ENCODE measurements at places on chromosomes 2 and 18. TPM values are rescaled to one million over a fixed set of nuclear protein-coding genes. Genes with fewer than 3 reads are reported as not detected.

DNA sequence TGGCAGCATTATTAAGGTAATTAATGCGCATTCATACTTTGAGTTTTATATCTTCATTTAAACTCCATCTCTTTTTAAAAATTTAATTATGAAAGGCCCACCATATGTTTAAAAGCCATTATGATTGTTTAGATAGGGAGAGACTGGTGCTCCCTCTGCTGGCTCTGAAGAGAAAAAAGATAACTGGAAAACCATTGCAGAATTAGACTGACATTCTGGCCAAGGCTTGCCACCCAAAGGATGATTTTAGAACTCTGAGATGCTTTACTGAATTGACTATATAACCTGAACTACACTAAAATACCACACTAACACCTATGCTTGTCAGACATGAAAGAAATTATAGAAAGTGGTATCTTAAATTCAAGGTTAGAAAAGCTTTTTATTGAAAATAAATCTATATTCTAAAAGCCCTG is 127.6 kb upstream of the SPOPL start:
- no peak for DNase-seq

DNA sequence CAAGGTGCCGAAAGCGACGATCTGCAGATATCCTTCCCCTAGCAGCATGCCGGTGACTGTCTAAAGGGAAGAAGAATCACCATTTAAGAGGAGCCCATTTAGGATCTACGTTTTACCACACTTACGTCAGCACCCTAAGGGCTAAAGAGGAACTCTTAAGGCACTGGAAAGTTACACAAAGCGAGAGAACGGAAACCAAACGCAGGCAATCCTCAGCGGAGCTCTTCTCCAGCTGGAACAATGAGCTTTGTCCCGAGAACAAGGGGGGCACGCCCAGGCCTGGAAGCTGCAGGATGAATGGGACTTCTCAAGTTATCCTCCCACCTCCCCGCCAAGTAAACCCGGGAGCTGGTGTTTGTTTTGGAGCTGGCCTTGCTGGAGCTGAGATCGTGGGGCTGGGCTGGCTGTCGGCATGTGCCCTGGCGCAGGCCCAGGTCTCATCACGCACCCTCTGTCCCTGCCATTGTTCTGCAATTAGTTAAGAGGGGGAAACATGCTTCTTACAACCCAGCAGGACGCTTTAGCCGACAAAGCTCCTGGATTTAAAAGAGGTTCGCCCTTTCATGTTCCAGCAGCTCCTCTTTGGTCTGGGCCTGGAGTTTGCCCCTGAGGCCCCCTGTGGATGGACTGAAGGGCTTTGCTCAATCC is 36.4 kb downstream of the PXDN start:
- no peak for DNase-seq

DNA sequence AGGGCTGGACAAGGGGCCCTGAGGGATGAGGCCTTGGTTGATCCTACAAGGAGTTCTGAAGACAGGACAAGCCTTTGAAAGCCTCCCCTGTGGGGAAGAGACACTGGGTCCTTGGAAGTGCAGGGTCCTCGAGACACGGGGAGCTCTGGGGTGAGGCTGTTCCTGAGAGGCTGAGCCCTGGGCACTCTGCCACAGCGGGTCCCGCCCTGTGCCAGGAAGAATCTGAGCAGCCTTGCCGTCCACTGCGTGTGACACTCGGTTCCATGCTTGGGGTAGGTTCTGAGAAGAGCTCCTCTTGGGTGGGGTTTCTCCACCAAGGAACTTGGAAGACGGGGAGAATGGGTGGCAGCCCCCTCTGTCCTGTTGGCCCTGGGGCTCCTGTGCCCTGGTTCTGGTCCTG is 13.9 kb downstream of the SNTG2 start:
- DNase-seq: no peak

DNA sequence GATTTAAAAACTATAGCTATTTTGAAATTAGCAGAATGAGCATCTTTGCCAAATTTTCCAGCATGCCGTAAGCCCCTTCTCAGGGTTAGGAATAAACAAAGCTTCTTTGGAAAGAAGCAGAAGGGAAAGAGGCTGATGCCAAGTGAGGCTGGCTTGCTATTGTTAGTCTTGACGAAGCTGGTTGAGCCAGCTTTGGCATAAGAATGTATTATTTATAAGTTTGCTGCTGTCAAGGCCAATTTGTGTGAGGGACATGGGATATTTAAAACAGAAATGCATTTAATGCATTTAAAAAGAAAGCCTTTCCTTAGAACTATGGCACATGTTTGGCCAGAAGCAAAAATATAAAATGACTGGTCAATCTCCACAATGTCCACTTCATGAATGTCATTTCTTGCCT is 52.5 kb upstream of the TTN start:
- DNase-seq: no peak

DNA sequence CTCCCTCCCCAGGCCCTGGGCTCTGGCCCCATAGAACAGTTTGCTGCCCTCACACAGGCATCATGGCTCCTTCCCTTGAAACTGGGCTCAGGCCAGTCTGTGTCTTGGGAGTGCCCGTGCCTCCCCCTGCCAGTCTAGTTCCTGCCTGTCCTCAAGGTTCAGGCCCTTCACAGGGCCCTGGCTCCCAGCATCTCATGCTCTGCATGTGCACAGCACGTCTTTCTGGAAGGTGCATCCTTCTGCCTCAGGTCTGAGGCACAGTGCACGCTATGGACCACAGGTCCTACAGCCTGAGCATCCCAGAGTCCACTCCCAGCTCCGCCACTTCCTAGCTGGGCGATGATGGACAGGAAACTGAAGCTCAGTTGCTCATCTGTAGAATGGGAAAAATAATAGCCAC is 35.6 kb upstream of the FOSL2 start:
- DNase-seq: no peak

DNA sequence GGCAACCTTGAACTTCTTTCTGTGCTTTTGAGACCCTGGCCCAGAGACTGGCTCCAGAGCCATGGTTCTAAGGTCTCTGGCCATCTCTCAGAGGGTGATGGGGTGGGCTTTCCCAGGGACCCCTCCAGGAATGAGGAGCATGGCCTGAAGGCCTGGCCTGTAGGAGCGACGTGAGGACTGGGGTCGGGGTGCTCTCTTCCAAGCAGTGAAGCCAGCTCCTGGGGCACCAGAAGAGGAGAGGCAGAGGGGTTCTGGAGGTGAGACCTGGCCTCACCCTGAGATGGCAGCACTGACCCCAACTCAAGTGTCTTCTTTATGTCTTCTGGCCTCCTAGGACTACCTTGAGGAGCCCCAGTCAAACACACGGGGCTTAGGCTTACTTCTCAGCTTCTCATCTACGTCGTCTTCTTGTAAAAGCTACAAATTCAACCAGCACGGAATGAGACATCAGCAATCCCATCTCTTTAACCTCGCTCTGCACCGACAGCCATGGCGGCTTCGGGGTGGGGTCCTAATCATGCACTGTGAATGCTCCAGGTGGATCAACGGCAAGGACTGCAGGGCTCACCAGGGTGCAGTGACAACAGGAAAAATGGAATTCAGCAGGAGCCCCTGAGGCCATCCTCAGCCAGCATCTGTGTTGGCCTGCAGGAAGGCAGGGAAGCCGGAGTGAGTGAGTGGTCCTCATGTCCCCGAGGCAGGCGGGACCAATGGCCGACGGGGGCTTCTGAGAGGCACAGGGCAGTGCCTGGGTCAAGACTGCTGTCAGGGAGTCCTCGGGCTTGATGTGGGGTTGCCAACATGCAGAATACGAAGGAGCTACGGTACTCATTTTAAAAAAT is 214.1 kb downstream of the HDAC4 start:
- DNase-seq: no peak

- no peak for DNase-seq
These were observed 155.3 kb upstream of the MYO3B start for GRCh38 chr2:170022692-170023091.

DNA sequence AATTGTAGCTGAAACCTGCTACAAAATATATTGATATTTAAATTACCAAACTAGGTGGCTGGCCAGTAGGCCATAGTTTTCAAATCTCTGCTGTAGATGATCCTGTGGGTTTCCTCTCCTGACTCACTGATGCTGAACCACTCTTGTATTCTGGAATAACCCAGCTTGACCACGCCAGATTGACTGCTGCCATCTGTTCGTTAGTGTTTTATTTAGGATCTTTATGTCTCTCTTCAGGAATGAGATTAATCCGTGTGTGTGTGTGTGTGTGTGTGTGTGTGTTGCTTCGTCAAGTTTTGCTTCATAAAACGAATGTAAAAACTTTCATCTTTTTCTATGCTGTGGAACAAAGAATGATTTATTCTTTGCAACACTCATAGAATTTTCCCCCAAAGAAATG is 187.1 kb downstream of the DYSF start:
- no peak for DNase-seq

DNA sequence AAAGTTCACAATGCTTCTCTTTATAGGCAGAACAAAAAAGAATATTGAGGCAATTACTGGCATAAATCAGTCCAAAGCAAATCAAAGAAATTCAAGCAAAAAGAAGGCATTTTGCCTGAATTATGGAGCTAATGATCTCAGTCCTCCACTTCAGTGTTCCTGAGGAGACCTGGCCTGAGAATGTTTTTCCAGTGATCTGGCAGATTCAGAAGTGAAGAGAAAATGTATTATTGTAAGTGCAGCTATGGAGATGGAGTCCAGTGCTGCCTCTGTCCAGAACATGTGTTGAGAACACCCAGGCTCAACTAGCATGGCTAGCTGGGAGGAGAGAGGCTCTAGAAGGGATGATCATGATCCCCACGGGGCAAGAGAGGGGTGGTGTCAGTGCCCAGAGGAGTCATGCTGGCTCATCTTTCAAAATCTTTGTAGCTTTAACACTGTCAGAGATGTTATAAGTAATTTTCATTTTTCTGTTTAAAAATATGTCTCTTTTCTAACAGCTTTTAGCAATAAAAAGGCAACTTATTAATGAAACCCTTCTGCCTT is 367.0 kb upstream of the RAB12 start:
- no peak for DNase-seq

- no peak for DNase-seq
These were observed 97.2 kb downstream of the SEPTIN10 start for GRCh38 chr2:109516445-109517117.

DNA sequence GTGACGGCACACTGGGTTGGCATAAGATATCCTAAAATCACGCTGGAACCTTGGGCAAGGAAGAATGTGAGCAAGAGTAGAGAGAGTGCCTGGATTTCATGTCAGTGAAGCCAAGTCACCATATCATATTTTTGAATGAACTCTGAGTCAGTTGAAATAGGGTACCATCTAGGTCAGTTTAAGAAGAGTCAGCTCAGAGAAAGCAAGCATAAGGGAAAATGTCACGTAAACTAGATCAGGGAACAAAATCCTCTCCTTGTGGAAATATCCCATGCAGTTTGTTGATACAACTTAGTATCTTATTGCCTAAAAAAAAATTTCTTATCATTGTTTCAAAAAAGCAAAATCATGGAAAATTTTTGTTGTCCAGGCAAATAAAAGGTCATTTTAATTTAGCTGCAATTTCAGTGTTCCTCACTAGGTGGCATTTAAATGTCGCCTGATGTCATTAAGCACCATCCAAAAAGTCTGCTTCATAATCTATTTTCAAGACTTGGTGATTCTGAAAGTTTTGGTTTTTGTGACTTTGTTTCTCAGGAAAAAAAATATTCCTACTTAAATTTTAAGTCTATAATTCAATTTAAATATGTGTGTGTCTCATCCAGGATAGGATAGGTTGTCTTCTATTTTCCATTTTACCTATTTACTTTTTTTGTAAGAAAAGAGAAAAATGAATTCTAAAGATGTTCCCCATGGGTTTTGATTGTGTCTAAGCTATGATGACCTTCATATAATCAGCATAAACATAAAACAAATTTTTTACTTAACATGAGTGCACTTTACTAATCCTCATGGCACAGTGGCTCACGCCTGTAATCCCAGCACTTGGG is 19.6 kb downstream of the RSAD2 start:
- DNase-seq: no peak

The ZNF892 gene
- total RNA-seq: 22.9 TPM

Measured in thoracic aorta (tissue), 2 donors.